ENCODE measurements at places on chromosomes 7 and 10.
A peak's percentile ranks its signal among the peaks of the same experiment; 100 is the strongest.

DNA sequence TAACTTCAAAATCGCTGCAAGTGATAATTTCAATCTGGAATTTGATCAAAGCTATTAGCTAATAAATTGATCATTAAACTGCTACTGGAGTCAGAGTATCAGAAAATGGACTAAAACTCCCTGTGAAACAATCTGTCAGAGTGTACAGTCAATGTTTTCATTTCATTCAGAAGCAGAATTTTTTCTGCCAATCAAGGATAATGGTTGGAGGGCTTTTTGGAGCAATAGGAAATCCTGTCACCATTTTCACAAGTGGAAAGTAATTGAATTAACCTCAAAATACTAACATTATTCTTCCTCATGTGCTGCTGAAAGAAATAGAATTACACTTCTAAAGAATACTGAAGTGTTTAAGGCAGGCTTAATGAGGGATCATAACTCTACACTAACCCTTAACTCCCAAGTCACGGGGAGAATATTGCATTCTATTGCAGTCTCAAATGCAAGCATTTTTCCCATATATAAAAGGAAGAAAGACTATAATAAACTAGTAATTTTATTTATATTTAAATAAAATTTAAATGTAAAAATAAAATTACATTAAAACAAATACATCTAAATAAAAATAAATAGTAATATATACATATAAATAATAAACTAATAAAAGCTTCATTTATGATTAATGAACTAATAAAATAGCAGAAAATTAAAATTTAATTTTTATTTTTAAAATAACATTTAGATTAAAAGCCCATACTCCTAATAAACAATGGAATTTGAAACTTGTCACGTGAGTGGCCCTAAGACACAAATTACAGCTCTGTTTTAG lies 67.1 kb downstream of the SEMA3E start:
- no peak for DNase-seq

- no peak for DNase-seq
These were observed 13.9 kb upstream of the TECTB start for GRCh38 chr10:112269266-112269665.

DNA sequence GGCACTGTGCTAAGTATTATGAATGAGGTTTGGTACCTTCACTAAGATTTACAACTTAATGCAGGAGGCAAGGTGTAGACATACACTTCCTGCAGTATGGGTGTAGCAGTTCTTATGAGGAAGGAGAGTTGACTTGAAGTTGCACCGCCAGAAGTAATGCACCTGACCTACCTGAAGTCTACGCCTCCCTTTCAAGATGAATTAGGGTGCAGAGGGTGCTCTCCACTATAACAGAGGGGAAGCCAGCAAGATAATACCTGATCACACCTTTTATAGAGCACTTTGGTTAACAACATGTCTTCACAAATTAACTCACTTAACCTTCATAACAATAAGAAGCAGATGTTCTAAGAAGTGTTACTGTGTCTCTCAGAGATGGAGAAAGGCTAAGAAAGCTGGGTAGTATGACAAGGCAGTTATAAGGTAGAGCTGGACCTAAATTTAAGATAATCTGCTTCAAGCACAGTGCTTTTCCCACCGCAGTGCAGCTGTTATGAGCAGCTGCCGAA lies 552 bp upstream of the RAB18 start:
- no peak for DNase-seq

DNA sequence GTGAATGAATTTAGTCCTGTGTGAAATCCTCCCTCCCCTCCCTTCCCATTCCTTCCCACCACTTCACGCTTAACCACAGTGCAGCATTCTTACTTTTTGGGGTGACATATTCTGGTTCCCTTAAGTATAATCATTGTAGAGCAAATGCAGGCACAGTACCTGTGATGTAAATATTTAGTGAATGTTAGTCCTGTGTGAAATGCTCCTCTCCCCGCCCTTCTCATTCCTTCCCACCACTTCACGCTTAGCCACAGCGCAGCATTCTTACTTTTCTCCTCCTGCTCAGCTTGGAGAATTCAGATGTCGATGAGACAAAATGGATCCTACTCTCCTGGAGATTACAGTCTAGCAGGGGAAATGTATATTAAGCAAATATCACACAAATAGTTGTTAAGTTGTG lies 258.8 kb downstream of the EXOC4 start:
- DNase-seq = no peak

DNA sequence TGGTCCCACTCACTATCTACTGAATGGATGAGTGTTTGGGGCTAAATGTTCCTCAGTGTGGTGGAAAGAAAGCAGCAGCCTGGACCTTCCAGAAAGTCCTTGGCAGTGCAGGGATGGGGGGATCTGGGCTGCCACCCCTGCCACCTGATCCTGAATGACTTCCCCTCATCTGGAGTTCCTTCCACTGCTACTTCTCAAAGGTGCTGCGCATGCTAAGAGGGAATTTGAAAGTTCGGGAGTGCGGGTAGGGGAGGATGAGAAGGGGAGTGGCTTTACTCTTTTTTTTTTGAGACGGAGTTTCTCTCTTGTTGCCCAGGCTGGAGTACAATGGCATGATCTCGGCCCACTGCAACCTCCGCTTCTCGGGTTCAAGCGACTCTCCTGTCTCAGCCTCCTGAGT lies 1.4 kb downstream of the KLRG2 start:
- DNase-seq = no peak

- no peak for DNase-seq
These were observed 326 bp upstream of the PAPOLB start for GRCh38 chr7:4862156-4862555.

DNA sequence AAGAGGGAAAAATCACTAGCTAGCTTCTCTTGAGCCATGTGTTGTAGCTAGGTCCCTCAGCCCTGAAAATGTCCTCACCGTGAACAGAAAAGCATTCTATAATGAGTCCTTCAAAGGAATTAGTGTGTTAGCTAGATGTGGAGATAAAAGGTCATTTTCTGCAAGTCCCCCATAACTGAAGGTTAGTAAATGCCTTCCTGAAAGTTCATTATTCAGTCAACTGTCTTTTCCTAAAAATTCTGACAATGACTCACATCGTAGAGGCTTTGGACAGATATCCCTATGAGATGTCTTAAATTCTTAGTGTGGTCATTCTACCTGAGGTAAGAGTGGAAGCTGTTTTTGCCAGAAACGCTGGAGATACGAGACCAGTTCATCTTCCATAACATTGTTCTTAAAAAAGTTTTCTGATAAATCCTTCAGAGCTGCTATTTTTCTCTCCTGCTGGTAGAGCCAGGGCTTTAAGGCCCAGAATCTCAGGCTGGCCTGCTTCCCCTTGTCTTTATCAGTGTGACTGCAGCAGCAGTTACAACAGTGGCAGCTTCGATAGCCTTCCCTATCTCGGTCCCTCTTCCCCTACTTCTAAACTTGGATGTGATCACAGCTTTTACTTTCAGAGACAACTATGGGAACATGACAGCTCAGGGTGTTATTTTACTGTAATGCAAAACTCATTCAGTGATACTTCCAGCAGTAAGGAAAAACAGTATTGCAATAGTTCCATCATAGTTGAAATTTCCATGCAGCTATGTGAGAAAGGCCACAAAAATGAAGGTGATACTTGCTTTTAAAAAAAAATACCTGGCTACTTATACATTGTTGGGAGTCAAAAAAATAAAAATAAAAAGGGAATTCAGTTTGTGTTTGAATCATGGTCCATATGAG lies 37.3 kb upstream of the PRKAR2B start:
- DNase-seq = no peak

- DNase-seq = no peak
These were observed 5.7 kb downstream of the SEMA3A start for GRCh38 chr7:84188786-84189405.

GRCh38 chr10:126006906-126007305 lies 110.5 kb downstream of the FANK1 start:
- no peak for DNase-seq

DNA sequence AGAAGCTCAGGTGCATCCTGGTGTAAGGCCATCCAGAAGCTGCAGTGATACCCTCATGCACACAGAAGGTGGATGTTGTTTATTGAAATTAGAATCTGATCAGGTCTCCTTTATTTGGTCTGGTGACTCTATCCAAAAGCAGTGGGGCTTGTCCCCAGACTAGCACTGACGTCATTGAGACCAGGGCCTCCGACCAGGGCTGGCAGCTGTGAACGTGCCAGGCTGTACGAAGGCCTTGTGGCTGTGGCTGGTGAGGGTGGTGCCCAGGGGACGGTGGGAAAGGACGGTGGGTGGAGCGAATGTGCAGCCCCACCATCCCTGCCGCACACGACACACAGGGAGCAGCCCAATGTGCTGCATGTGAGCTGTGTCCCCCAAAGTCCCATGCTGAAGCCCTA lies 160.0 kb downstream of the ADARB2 start:
- no peak for DNase-seq

- DNase-seq = no peak
These were observed 128.9 kb downstream of the SDK1 start for GRCh38 chr7:3429981-3430380.

DNA sequence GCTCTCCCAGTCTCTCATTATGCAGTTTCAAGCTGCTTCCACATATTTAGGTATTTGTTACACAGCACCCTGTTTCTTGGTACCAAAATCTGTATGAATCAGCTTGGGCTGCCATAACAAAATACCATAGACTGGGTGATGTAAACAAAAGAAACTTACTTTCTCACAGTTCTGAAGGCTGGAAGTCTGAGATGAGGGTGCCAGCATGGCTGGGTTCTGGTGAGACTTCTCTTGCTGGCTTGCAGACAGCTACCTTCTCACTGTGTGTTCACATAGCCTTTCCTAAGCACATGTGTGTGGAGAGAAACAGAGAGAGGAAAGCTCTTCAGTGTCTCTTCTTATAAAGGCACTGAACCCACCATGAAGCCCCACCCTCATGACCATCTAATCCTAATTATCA lies 15.7 kb upstream of the CBLL1 start:
- no peak for DNase-seq

GRCh38 chr10:54484186-54484585 lies 316.8 kb downstream of the PCDH15 start:
- DNase-seq = no peak

DNA sequence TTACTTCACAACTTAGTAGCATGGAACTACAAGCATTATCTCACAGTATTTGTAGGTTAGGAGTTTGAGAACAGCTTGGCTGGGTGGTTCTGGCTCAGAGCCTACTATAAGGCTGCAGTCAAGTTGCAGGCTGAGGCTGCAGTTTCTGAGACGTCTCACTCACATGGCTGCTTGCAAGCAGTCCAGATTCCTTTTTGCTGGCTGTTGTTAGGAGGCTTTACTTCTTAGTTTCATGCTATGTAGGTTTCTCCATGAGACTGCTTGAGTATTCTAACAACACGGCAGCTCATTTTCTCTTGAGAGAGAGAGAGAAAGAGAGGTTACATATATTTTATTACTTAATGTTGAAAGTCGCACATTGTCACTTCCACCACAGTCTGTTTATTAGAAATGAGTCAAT lies 1073.9 kb downstream of the NXPH1 start:
- DNase-seq = no peak

GRCh38 chr10:31749981-31750840 lies 178.4 kb downstream of the ARHGAP12 start:
- no peak for DNase-seq

- DNase-seq = no peak
These were observed 148.1 kb upstream of the LAMB4 start for GRCh38 chr7:108278281-108278680.

DNA sequence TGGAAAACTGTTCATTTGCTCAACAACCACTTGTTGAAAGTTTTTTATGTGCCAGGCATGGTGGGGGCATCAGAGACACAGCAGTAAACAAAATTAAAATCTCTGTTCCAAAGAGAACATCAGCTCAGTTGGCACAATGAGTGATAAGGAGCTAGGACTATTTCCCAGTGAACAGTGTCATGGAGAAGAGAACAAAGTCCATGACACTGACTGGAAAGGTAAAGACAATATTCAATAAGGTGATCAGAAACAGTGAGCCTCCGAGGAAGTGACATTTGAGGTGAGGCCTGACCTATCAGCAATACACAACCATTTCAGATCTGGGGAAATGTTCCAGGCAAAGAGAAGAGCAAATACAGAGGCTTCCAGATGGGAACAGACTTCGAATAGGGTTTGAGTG lies 14.6 kb downstream of the ACSL5 start:
- no peak for DNase-seq

DNA sequence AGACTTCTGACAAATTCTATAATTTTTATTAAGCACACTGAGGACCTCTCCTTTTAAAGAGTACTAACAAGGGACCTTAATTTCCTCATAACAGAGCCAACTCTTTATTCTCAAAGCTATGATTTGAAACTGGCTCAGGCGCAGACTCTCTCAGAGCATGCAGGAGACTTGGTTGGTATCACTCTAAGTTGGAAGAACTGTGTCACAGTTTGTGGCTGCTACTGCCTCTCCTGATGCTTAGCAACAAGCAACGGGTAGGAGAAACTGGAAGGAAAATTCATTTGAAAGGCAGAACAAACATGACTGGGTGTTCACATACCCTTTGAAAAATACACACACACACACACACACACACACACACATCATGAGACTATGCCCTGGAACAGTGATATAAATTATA lies 33.3 kb downstream of the ENO4 start:
- no peak for DNase-seq

DNA sequence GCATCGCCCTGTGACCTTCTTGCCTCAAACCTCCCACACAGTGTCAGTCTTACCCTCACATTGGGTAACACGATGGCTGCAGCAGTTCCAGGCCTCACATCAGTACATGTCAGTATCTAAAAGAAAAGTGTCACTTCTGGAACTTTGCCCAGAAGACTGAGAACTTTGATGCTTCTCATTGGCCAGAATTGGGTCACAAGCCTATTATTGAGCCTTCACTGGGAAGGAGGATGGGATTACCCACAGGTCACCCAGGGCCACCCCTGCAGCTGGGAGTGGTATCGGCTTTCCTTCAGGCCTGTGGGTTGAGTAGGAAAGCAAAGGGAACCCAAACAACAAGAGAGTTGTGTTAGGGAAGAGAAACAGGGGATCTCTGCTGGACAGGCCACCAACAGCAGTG lies 111.5 kb downstream of the NPY start:
- no peak for DNase-seq

GRCh38 chr7:68730964-68731363 lies 867.3 kb upstream of the AUTS2 start:
- no peak for DNase-seq

DNA sequence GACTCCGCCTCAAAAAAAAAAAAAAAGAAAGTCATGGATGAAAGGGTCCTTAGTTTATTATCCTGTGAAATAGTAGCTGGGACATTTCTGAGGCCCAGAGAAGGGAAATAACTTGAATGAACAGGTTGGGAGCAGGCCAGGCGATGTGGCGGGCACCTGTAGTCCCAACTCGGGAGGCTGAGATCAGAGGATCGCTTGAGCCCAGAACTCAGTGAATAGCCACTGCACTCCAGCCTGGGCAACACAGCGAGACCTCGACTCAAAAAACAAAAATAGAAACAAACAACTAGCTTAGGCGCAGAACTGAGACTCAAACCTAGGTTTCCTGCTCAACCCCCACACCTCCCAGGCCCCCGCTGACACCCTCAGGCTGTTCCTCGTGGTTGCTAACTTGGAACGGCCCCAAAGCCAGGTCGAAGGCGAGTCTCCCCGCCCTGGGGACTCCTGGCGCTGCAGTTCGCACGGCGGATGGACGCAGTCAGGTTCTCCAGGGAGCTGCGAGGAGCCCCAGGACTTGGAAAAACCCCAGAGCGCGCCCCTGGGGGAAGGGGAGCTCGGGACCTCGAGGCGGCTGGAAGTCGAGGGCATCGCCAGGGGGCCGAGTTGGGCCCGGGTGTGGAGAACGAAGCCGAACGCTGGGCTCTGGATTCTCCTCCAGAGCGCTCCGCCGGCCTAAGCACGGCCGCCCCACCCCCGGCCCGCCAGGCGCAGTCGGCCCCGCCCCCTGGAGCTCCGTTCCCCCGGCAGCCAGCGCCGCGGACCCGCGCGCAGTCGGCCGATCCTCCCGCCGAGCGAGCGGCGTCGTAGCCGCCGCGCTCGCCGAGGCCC lies at the start of gene STOX1:
Gene STOX1 (plus strand): TSS at position 768 of the 828 bp plus-strand sequence. CDS start 93 bp downstream, outside the sequence.
- DNase-seq = peak; percentile 59

- DNase-seq = no peak
These were observed 100.8 kb upstream of the STK17A start for GRCh38 chr7:43481902-43482678.
